A549 treated with Mapracorat at 1 μM for 4 hours (cell line): ENCODE measurements at places on chromosomes 16 and 17. TPM values are rescaled to one million over a fixed set of nuclear protein-coding genes. Genes with fewer than 3 reads are reported as not detected.

The RNF222 gene
- total RNA-seq = not detected in 5 replicates

The IGFBP4 gene
- total RNA-seq = 2,173 to 2,922 TPM (median 2,805 TPM) in 5 replicates

The NPEPPS gene
- 51.6 to 66.8 TPM (median 62.3 TPM) in 5 replicates for total RNA-seq

The ADAD2 gene
- not detected in 5 replicates for total RNA-seq

The KRTAP2-3 gene
- total RNA-seq = 0.22 TPM in 1 of 5 replicates, not detected in the others

The STH gene
- not detected in 5 replicates for total RNA-seq

The SLC5A10 gene
- total RNA-seq = 0.12 to 0.26 TPM (median 0.21 TPM) in 5 replicates

The P2RX5 gene
- total RNA-seq = 17.8 to 24.2 TPM (median 23.5 TPM) in 5 replicates

The HNF1B gene
- 17.4 to 21.8 TPM (median 20.7 TPM) in 5 replicates for total RNA-seq

The SERPINF2 gene
- total RNA-seq = 2.3 to 3.5 TPM (median 2.9 TPM) in 5 replicates

The PDXDC1 gene
- 60.8 to 71.3 TPM (median 64.9 TPM) in 5 replicates for total RNA-seq

The FADS6 gene
- not detected in 5 replicates for total RNA-seq

The LPO gene
- total RNA-seq = not detected in 5 replicates

The SULT1A4 gene
- total RNA-seq = 29.2 to 35.9 TPM (median 30.8 TPM) in 5 replicates

The KIFC3 gene
- 105 to 161 TPM (median 149 TPM) in 5 replicates for total RNA-seq

The PHOSPHO1 gene
- 0.44 to 0.85 TPM (median 0.48 TPM) in 5 replicates for total RNA-seq

The OMG gene
- not detected in 5 replicates for total RNA-seq

The CTRL gene
- total RNA-seq = 1.3 to 1.9 TPM (median 1.4 TPM) in 5 replicates

The STX1B gene
- 1.4 to 2.2 TPM (median 1.8 TPM) in 5 replicates for total RNA-seq

The DHRS7C gene
- total RNA-seq = not detected in 5 replicates

The APOBR gene
- 0.04 to 0.09 TPM (median 0.05 TPM) in 3 of 5 replicates, not detected in the others for total RNA-seq

The MAF gene
- total RNA-seq = 0.23 to 0.67 TPM (median 0.33 TPM) in 5 replicates

The ABCA9 gene
- total RNA-seq = not detected in 5 replicates

The TXNDC17 gene
- 404 to 457 TPM (median 423 TPM) in 5 replicates for total RNA-seq
